Esophagus squamous epithelium (tissue), 5 donors: ENCODE measurements at places on chromosomes 7 and 10.

DNA sequence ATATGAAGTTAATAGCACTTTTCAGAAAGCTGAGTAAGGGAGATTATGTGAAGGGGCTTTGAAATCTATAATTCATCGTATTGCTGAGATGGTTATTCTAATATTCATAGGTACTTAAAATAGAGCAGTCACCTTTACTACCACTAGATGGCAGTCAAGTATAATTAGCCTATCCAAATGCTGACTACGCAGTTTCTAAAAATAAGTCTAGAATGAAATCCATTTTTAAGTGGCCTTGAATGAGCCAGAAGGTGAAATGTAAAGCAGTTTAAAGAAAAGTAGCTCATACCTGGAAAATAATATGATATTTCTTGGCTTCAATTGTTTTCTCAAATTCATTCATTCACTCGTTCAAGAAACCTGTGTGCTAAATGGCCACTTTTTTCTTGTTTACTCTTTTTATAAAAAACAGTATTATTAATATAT, 1277.1 kb downstream of the GATA3 start:
- DNase-seq, result no peak

DNA sequence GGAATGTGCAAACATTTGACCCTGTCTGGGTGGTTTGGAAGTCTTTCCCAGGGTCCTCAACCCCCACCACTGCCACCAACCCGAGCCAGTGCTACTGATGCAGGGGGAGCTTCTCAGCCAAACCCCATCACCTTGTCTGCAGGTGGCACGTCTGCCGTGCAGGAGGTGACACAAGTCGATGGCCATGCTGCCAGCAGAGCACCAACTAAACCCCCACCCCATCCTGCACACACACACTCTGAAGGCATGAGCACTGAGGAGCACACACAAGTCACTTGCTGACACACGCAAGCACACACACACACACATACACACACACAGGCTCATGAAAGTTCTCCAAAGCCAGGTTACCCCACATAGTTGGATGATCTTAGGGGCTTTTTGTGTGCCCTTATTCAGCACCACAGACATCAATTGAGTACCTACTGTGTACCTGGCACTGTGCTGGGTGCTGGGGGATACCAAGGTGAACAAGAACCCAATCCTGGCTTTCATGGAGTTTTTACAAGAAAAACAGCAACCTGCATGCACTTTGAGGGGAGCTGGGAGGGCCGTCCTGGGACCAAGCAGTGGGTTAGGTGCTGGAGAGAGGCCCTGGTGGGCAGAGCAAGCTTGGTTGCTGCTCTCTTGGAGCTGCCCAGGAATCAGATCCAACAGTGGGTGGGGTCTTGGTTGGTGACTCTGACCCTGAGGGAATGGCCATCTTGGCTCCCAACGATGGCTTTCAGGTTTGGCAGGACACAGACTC, 118.8 kb downstream of the RGS10 start:
- no peak for DNase-seq

GRCh38 chr7:123198668-123199652, 809 bp downstream of the SLC13A1 start:
- DNase-seq, result no peak

DNA sequence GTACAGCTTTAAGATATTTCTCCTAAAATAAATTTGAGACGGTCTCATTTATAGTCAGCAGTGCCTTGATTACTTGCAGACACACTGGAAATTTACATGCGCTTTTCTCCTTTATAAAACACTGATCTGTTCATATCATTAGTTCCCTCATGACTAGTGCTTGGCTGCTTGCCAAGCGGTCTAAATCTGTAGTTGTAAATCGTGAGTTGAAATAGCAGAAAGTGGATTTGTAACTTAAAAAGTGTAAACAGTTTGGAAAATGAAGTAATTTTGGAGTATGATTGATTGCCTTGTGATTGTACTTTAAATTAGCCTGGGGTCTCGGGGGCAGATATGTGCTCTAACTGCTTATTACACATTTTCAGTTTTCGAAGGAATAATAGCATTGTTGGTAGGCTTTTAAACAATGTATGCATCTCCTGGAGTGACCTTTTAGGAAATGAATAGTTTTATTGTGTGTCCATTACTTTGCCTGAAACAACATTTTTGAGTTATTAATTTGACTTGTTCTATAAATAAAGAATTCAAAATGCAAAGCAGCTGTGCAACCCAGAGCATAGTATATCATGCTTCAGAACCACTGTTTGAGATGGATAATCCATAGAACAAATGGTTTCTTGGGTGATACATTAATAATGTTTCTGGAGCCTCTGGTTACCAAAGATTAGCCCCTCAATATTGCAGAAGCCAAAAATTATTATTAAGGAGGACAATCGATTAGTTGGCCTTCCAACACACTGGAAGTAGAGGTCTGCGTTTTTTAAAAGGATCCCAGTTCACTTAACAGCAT, 73.3 kb downstream of the ARID5B start:
- no peak for DNase-seq

GRCh38 chr10:95276367-95277200, 14.2 kb downstream of the PDLIM1 start:
- no peak for DNase-seq

GRCh38 chr7:29843093-29843492, 36.8 kb downstream of the WIPF3 start:
- DNase-seq, result no peak

- no peak for DNase-seq
Observed at GRCh38 chr10:62541811-62542210, 167.6 kb downstream of the ZNF365 start.

DNA sequence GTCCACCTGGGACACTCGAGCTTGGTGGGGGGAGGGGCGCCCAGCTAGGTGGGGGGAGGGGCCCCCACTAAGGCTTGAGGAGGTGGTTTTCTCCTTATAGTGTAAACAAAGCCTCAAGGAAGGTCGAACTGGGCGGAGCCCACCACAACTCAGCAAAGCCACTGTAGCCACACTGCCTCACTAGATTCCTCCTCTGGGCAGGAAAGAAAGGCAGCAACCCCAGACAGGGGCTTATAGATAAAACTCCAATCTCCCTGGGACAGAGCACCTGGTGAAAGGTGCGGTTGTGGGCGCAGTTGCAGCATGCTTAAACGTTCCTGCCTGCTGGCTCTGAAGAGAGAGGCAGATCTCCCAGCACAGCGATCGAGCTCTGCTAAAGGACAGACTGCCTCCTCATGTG, 133.1 kb downstream of the SNX13 start:
- DNase-seq, result no peak
